ENCODE measurements at places on chromosomes 6 and 20.

- no peak for DNase-seq
Observed at GRCh38 chr20:7967199-7967844, 27.1 kb upstream of the HAO1 start.

- DNase-seq, result no peak
Observed at GRCh38 chr20:347640-348484, 951 bp downstream of the NRSN2 start.

- DNase-seq, result no peak
Observed at GRCh38 chr6:157036245-157036711, 259.1 kb downstream of the ARID1B start.

- DNase-seq, result no peak
Observed at GRCh38 chr6:107101686-107102413, 13.5 kb downstream of the BEND3 start.

DNA sequence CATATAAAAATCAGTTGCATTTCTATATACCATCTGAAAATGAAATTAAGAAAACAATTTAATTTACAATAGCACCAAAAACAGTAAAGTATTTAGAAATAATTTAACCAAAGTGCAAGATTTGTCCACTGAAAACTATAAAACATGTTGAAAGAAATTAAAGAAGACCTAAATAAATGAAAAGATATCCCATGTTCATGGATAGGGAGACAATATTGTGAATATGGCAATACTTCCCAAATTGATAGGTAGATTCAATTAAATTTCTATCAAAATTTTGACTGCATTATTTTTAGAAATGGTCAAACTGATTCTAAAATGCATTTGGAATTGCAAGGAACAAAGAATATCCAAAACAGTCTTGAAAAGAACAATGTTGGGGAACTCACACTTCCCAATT is 17.6 kb upstream of the POU3F2 start:
- no peak for DNase-seq
